ENCODE measurements at places on chromosomes 16 and 17.

DNA sequence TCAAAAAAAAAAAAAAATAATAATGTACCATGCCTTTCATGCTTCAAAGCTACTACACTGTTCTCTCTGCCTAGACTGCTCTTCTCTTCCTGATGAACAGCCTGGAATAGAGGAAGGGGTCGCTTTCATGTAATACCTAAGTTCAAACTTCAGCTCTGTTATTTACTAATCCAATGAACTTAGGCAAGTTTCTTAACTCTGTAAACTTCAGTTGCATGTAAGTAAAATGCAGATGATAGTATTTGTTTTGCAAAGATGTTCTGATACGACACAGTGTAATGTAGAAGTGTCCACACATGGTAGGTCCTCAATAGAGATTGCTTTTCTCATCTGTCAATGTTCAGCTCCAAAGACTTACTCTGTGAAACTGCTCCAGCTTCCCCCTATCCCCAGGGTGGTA, 6.6 kb downstream of the COA3 start:
- no peak for DNase-seq

DNA sequence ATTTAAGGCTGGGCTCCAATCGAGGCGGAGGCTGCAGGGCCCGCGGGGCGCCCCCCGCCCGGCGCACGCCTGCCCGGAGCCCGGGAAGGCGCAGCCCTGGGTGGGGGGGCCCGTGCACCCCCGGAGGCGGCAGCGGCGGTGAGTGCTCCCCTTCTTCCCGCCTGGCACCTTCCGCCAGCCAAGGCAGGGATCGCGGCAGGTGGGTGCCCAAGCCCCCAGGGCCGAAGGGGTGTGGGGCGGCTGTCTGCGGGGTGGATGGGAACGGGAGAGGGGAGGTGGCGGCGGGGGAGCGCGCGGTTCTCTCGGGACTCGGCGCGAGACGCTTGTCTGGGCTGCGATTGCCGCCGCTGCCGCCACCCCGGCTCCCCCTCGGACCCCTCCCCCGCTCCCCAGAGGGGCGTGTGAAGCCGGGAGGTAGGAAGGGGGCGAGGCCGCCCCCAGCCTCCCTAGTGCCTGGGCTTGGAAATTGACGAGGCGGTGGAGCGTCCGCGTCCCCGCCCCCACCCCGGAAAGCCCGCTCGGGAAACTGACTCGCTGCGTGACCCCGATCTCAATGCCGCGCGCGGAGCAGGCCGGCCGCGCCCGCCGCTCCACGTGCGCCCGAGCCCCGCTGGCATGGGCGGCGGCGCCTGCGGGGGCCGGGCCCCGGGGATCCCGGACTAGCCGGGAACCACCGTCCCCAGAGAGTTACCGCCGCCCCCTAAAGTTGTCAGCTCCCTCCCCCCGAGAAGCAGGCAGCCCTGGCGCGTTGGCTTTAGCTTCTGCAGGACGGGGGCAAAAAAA, 231.5 kb downstream of the MRTFB start:
- DNase-seq = no peak

GRCh38 chr17:8227238-8227581, 16.8 kb upstream of the AURKB start:
- DNase-seq = no peak

- no peak for DNase-seq
Measured at GRCh38 chr16:28297308-28297707, 5.0 kb downstream of the SBK1 start.

DNA sequence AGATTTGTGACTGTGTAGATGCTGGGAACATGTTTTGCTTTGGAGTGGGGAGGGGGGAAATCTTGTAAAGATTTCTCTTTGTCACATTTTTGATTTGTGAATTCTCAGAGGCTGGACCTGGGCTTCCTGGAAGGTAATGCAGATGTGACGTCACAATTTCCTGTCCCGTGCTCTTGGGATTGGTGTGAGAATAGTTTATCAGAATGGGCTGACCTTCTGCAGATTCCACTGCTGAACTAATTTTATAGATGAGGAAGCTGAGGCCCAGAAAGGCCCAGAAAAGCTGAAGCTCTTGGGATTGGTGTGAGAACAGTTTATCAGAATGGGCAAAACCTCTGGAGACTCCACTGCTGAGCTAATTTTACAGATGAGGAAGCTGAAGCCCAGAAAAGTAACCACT, 34.0 kb downstream of the HS3ST3B1 start:
- DNase-seq = no peak

DNA sequence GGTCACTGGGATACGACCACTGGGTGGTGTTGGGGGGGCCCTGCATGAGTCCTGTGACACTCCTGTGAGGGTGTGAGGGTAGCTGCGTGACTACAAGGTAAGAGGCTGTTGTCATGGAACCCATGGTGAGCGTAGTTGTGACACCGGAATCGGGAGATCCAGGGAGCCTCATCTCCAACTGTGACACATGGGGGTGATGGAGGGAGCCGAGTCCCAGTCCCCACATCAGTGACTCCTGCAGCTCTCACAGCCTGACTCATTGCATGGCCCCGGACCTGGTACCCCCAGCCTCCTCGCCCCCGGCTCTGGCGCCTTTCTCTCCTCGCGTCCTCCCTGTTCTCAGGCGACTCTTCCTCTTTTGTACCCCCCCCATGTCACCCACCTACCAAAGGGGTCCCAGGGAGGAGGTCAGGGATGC, 14.2 kb downstream of the CDH16 start:
- DNase-seq = no peak

DNA sequence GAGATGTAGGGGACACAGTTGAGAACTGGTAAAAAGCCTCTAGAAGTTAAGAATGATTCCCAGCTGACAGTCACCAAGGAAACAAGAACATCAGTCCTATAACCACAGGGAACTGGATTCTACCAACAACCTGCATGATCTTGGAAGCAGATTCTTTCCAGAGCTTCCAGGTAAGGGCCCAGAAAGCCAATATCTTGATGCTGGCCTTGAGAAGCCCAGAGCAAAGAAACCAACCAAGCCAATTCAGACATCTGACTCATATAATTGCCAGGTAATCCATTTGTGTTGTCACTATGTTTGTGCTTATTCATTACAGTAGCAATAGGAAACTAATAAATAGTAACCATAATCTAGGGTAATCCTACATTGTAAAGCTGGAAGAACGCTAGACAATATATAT, 81.6 kb downstream of the CACNG1 start:
- DNase-seq = no peak

- DNase-seq = no peak
Measured at GRCh38 chr17:55219934-55220333, 44.8 kb upstream of the HLF start.

- DNase-seq = no peak
Measured at GRCh38 chr17:32489320-32490100, 2.7 kb downstream of the CDK5R1 start.
